Body of pancreas (tissue), 4 donors: ENCODE measurements at places on chromosomes 1 and 21.

GRCh38 chr1:98179151-98179773 lies 258.4 kb upstream of the DPYD start:
- H3K36me3 ChIP-seq: no peaks in the 10 kb centered on the region
- no peaks in the 10 kb centered on the region for H3K27me3 ChIP-seq
- H3K4me1 ChIP-seq: no peaks in the 10 kb centered on the region
- no peak overlapping the region for H3K4me3 ChIP-seq

DNA sequence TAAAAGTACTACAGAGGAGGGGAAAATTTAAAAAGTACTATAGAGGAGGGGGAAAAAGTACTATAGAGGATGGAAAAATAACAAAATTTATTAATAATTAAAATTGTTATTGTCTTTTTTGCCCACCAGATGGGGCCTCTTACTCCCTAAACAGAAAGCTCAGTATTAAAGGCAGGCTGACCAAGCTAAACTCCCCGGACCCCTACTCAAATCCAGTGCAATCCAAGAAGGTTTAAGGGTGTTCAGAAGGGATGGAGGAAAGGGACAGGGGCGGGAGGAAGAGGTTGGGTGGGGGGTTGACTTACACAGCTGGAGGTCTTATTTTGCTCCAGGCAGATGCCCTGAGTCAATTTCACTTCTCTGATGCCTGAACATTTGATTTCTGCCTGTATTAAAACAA lies 13.7 kb downstream of the CD34 start:
- no peak for DNase-seq
- H3K4me1 ChIP-seq: no peaks in the 10 kb centered on the region
- H3K27me3 ChIP-seq: no peaks in the 10 kb centered on the region
- H3K4me3 ChIP-seq: no peak overlapping the region
- no peaks in the 10 kb centered on the region for H3K36me3 ChIP-seq
- no peak overlapping the region for H3K27ac ChIP-seq

DNA sequence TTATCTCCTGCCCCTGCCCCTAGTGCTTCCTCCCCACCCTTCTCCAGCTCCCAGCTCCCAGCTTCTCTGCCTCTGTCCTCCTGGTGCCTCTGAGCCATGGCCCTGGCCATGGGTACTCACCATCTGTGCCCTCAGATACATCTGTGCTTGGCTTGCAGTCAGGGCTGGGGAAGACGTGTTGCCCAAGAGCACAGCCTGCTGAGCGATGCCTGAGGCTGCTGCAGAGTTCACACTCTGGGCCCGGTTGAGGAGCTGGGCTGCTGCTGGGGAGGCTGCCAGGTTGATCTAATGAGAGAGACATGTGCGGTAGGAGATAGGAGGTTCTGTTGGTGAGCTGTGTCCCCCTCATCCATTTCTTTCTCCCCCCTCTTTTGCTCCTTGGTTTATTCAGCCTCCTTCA lies 49.4 kb upstream of the A3GALT2 start:
- H3K27ac ChIP-seq: no peak overlapping the region
- peaks cover 2% of the 10 kb centered on the region for H3K36me3 ChIP-seq
- no peak overlapping the region for H3K4me3 ChIP-seq
- H3K27me3 ChIP-seq: no peaks in the 10 kb centered on the region
- peak; percentile 59 for DNase-seq
- peaks cover 4% of the 10 kb centered on the region for H3K4me1 ChIP-seq

DNA sequence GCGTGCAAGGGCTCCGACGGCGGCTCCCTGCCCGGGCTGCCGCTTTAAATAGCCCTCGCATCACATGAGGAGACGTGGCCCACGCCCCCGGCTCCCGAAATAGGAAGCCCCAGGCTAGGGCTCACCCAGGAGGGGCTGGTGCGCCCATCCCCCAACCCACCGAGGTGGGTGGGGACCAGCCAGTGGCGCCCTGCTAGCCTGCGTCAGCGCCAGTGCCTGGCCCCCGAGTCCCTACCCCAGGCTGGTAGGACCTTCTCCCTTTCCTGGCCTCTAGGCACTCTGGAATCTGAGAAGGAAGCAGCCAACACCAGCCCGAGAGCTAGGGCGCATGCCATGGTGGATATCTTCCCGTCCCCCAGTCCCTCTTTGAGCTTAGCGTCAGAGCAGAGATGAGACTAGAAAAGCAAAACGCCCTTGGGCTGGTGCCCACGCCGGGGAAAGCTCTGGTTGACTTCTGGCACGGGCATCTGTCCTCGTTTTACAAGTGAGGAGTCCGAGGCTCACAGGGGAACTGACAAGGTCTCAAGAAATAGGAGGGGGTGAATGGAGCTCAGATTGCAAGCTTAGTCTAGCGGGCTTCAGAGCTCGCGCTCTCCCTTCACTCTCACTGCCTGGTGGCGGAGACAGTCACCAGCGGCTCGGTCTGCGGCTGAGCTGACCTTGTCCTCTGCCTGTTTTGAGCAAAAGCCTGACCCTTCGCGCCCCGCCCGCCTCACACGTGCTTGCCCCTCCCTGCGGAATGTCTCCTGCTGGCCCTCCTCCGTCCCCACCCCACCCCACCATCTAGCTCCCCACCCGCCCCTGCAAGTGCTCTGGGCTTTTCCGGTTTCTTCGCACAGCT lies at the start of gene FABP3:
TSS of gene FABP3 (minus strand) at position 21 of the 841 bp plus-strand sequence. CDS start 62 bp downstream, outside the sequence.
- H3K4me3 ChIP-seq: no peak within 1 kb of the TSS
- no peaks in the 10 kb centered on the region for H3K36me3 ChIP-seq
- DNase-seq: peak; percentile 79
- peak within 1 kb of the TSS; percentile 74 for H3K27ac ChIP-seq
- no peaks in the 10 kb centered on the region for H3K27me3 ChIP-seq

- no peaks in the 10 kb centered on the region for H3K4me1 ChIP-seq
- no peaks in the 10 kb centered on the region for H3K36me3 ChIP-seq
- no peak overlapping the region for H3K27ac ChIP-seq
Observed at GRCh38 chr1:73160759-73161158, 878.4 kb upstream of the NEGR1 start.

GRCh38 chr1:112399456-112399855 lies 3.4 kb downstream of the CTTNBP2NL start:
- no peak for DNase-seq
- H3K36me3 ChIP-seq: no peaks in the 10 kb centered on the region
- peaks cover 50% of the 10 kb centered on the region for H3K4me1 ChIP-seq
- no peak overlapping the region for H3K27ac ChIP-seq
- H3K27me3 ChIP-seq: no peaks in the 10 kb centered on the region

- H3K36me3 ChIP-seq: no peaks in the 10 kb centered on the region
- H3K27me3 ChIP-seq: no peaks in the 10 kb centered on the region
- no peak overlapping the region for H3K4me3 ChIP-seq
- no peak overlapping the region for H3K27ac ChIP-seq
- H3K4me1 ChIP-seq: peaks cover 14% of the 10 kb centered on the region
Observed at GRCh38 chr1:58803858-58804257, 20.0 kb upstream of the JUN start.

DNA sequence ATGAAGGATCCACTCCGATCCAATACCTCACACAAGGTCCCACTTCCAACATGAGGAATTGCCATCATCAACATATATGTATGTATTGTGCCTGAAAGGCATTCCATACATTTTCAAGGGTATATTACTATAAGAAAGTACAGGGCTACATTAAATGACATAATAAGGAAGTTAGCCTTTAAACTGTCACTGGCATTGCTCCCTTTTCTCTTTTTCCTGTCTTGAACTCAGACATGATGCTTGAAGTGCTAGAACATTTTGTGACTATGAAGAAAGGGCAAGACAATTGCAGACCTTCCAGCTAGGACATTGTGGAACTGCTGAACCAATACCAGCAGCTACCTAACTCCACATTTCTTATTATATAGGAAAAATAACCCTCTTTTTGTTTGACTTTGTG lies 2.9 kb upstream of the TSPAN2 start:
- H3K27ac ChIP-seq: no peak overlapping the region
- no peak for DNase-seq
- no peaks in the 10 kb centered on the region for H3K27me3 ChIP-seq
- H3K4me3 ChIP-seq: no peak overlapping the region

GRCh38 chr1:229370601-229371021 lies 27.8 kb upstream of the CCSAP start:
- H3K36me3 ChIP-seq: no peaks in the 10 kb centered on the region
- DNase-seq: no peak
- no peak overlapping the region for H3K4me3 ChIP-seq
- no peaks in the 10 kb centered on the region for H3K27me3 ChIP-seq

- H3K4me3 ChIP-seq: no peak overlapping the region
- H3K4me1 ChIP-seq: no peaks in the 10 kb centered on the region
- H3K27me3 ChIP-seq: no peaks in the 10 kb centered on the region
- no peak overlapping the region for H3K27ac ChIP-seq
- no peaks in the 10 kb centered on the region for H3K36me3 ChIP-seq
Observed at GRCh38 chr1:27018316-27018715, 5.7 kb upstream of the TENT5B start.

- DNase-seq: no peak
- H3K27ac ChIP-seq: no peak overlapping the region
- no peaks in the 10 kb centered on the region for H3K27me3 ChIP-seq
- no peak overlapping the region for H3K4me3 ChIP-seq
- no peaks in the 10 kb centered on the region for H3K36me3 ChIP-seq
Observed at GRCh38 chr21:44400791-44401385, 47.5 kb downstream of the TRPM2 start.

- no peak overlapping the region for H3K4me3 ChIP-seq
- DNase-seq: no peak
- peaks cover 17% of the 10 kb centered on the region for H3K4me1 ChIP-seq
- no peaks in the 10 kb centered on the region for H3K36me3 ChIP-seq
Observed at GRCh38 chr21:36744560-36745231, 45.8 kb downstream of the SIM2 start.

- no peaks in the 10 kb centered on the region for H3K36me3 ChIP-seq
- peaks cover 9% of the 10 kb centered on the region for H3K4me1 ChIP-seq
- peak; percentile 64 for DNase-seq
- H3K27me3 ChIP-seq: no peaks in the 10 kb centered on the region
- H3K4me3 ChIP-seq: no peak overlapping the region
- no peak overlapping the region for H3K27ac ChIP-seq
Observed at GRCh38 chr1:177913762-177914540, 55.9 kb downstream of the SEC16B start.

- H3K4me3 ChIP-seq: peak overlapping the region; percentile 51
- peak overlapping the region; percentile 59 for H3K27ac ChIP-seq
- H3K36me3 ChIP-seq: no peaks in the 10 kb centered on the region
- peaks cover 51% of the 10 kb centered on the region for H3K4me1 ChIP-seq
Observed at GRCh38 chr1:41366455-41367287, 5.4 kb downstream of the FOXO6 start.

DNA sequence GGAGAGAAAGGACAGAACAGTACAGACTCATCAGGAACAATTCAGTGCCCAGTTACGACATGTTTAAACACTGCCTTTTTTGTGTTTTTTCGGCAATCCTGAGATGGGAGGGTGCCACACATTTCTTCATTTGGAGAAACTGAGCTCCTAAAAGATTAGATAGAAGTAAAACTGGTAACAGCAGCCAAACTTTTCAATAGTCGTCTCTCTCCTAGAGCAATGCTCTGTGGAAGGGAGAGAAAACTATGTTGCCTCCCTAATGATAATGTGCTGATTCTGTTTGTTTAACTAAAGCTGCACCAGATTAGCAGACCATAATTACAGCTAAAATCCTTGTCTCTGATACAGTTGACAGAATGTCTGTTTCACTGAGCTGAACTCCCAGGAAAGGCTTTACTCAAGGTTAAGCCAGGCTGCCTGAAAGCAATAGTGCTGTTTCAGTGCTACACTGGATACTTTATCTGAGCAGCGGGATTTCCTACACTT lies 76.2 kb upstream of the CXADR start:
- DNase-seq: no peak
- H3K36me3 ChIP-seq: no peaks in the 10 kb centered on the region
- H3K27me3 ChIP-seq: no peaks in the 10 kb centered on the region
- H3K27ac ChIP-seq: no peak overlapping the region
- H3K4me3 ChIP-seq: no peak overlapping the region

GRCh38 chr1:58823481-58824010 lies 39.7 kb upstream of the JUN start:
- no peak overlapping the region for H3K4me3 ChIP-seq
- no peak overlapping the region for H3K27ac ChIP-seq
- H3K27me3 ChIP-seq: no peaks in the 10 kb centered on the region
- H3K4me1 ChIP-seq: peaks cover 6% of the 10 kb centered on the region
- no peaks in the 10 kb centered on the region for H3K36me3 ChIP-seq

DNA sequence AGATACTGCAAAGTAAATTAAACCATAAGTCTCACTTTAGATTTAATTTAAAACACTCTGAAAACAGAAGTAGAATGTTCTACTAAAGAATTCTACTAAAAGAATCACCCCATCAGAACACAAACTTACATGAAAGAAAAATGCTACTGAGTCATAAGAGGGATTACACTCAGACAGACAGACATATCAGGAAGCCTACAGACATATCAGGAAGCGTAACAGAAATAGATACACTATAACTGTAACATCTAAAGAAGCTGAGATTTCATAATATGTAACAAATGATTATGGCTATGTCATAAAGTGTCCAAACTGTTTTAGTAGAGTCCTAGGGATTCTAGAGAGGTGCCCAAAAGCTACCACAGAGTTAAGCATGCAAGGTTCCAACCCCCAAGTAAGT lies 23.9 kb downstream of the FOXJ3 start:
- H3K4me1 ChIP-seq: peaks cover 40% of the 10 kb centered on the region
- H3K27ac ChIP-seq: no peak overlapping the region
- H3K36me3 ChIP-seq: no peaks in the 10 kb centered on the region
- no peak overlapping the region for H3K4me3 ChIP-seq
- H3K27me3 ChIP-seq: no peaks in the 10 kb centered on the region
- no peak for DNase-seq

- H3K4me3 ChIP-seq: no peak overlapping the region
- H3K4me1 ChIP-seq: no peaks in the 10 kb centered on the region
- no peaks in the 10 kb centered on the region for H3K27me3 ChIP-seq
- no peak for DNase-seq
- no peak overlapping the region for H3K27ac ChIP-seq
Observed at GRCh38 chr1:65812065-65812464, 19.4 kb downstream of the PDE4B start.

- H3K4me3 ChIP-seq: no peak overlapping the region
- DNase-seq: no peak
- no peaks in the 10 kb centered on the region for H3K36me3 ChIP-seq
- H3K27me3 ChIP-seq: no peaks in the 10 kb centered on the region
Observed at GRCh38 chr1:209456878-209457277, 126.6 kb upstream of the CAMK1G start.
